ENCODE measurements at places on chromosomes 7 and 10. TPM values are rescaled to one million over a fixed set of nuclear protein-coding genes. Genes with fewer than 3 reads are reported as not detected.
A peak's percentile ranks its signal among the peaks of the same experiment; 100 is the strongest.

GRCh38 chr10:130043491-130043890, 67.1 kb downstream of the C10orf143 start:
- no peaks in the 10 kb centered on the region for H3K36me3 ChIP-seq
- H3K27me3 ChIP-seq: no peaks in the 10 kb centered on the region
- H3K4me1 ChIP-seq: no peaks in the 10 kb centered on the region
- no peak overlapping the region for H3K27ac ChIP-seq
- no peak overlapping the region for H3K4me3 ChIP-seq
- no peak for DNase-seq

GRM3 gene
- not detected for total RNA-seq

DNA sequence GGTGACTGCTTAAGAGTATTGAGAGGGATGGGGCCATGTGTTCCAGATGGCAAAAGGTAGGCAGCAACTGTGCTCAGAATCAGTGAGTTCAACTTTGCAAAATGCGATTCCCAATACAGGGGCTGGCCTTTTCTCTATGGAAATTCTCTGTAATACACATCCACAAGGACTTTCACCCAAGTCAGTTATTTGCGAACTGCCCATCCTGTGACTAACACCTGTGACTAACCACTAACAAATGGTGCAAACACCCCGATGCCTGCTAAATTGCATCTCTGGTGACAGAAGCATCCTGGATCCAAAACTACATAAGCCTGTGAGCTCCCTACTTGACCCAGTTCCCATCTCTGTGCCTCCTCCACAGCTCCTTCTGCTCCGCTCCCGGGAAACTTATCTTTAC, 9.0 kb upstream of the CUZD1 start:
- H3K27me3 ChIP-seq: no peaks in the 10 kb centered on the region
- no peak overlapping the region for H3K27ac ChIP-seq
- DNase-seq: no peak
- no peaks in the 10 kb centered on the region for H3K36me3 ChIP-seq
- H3K4me1 ChIP-seq: peaks cover 51% of the 10 kb centered on the region
- no peak overlapping the region for H3K4me3 ChIP-seq

ANKRD16 gene
- 9.5 TPM for total RNA-seq

DNA sequence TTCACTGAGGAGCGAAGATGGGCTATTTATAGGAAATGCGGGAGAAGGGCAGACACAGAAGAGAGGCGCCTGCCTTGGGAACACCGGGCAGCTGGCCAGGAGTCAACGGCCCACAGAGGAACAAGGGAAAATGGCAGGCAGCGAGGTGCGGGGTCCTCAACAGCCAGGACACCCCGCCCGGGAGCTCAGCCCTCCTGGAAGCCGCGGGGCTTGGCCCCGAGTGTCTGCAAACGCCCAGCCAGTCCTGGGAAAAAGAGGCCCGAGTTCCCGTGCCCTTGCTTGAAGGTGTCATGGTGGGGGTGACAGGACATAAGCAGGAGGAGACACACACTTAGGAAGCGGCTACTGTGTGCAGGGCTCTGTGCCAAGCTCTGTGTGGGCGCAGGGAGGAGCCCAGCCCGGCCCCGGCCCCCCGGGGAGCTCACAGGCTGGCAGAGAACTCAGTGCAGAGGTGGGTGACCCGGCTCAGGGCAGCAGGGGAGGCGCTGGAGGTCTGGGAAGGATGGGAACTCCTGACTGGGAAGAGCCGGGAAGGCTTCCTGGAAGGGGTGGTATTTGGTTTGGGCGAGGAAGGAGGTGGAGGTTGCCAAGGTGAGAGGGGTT, 79.9 kb downstream of the ELFN1 start:
- H3K4me3 ChIP-seq: no peak overlapping the region
- H3K27ac ChIP-seq: no peak overlapping the region
- peak; percentile 84 for DNase-seq
- H3K27me3 ChIP-seq: peaks cover 20% of the 10 kb centered on the region

GRCh38 chr7:32161708-32162107, 91.5 kb upstream of the PDE1C start:
- H3K4me3 ChIP-seq: no peak overlapping the region
- peaks cover 68% of the 10 kb centered on the region for H3K4me1 ChIP-seq
- H3K36me3 ChIP-seq: no peaks in the 10 kb centered on the region
- peak overlapping the region; percentile 92 for H3K27ac ChIP-seq
- no peak for DNase-seq

Measured in osteocyte (in vitro differentiated cells).